ENCODE measurements at places on chromosomes 3 and 15.

DNA sequence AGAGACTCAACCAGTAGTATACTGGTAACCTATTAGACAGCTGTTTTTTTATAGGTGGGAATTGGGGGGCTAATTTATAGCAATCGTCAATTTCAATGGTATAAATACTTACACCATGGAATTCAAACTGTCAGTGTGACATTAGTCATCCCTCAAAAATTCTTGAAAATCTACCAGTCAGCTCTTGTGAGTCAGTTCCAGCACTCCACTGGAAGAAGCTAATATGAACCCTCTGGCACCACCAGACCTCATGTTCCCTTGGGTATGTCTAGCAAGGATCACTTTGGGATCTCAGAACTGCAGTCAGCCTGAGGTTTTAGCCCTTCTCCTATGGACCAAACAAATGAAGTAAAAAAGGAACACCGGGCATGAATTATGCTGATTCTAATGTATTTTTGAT is 11.8 kb upstream of the UACA start:
- DNase-seq: no peak

- DNase-seq: no peak
Observed at GRCh38 chr3:43031889-43032545, 52.9 kb downstream of the GASK1A start.

DNA sequence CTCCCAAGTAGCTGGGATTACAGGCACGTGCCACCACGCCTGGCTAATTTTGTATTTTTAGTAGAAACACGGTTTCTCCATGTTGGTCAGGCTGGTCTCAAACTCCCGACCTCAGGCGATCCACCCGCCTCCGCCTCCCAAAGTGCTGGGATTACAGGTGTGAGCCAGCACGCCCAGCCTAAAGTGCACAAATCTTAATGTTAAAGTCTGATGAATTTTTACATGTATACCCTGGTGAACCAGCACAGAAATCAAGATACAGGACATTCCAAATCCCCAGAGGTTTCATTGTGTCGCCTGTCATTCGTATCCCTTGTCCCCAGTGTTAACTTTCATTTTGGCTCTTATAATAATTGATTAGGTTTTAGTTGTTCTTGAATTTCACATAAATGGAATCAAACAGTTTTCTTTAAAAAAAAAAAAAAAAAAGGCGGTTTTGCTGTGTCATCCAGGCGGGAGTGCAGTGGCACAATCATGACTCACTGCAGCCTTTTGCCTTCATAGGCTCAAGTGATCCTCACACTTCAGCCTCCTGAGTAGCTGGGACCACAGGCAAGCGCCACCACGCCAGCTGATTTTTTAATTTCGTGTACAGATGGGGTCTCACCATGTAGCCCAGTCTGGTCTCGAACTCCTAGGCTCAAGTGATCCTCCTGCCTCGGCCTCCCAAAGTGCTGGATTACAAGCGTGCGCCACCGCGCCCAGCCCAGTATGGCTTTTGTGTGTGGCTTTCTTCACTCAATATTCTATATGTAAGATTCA is 1.5 kb upstream of the TM4SF19 start:
- DNase-seq: no peak

DNA sequence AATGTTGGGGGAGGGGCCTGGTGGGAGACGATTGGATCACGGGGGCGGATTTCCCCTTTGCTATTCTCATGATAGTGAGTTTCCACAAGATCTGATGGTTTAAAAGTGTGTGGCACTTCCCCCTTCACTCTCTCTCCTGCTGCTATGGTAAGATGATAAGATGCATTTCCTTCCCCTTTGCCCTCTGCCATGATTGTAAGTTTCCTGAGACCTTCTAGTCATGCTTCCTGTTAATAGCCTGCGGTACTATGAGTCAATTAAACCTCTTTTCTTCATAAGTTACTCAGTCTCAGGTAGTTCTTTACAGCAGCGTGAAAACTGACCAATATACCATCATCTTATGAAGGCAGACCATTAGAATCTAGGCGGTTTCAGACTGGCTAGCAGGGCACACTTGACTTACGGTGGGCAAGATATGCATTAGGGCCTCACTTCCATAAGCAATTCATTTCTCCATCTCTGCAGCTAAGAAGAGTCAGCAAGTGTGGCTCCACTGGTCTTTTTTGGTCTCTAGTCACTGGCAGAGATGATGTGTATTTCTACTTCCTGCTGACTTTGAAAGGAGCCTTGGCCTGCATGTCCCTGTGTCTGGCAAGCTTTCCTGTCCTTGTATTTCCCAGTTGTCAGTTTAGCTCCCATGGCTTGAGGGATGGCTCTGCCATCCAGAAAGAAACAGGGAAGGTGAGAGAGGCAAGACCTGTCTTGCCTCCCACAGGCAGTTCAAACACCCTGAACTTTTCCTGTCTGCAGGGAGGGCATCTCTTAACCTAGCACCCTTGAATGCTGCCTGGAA is 109.0 kb upstream of the ADAMTS9 start:
- DNase-seq: no peak

GRCh38 chr3:98209244-98209643 is 42.7 kb downstream of the OR5H15 start:
- DNase-seq: no peak

GRCh38 chr15:92527197-92527596 is 128.4 kb downstream of the FAM174B start:
- no peak for DNase-seq

GRCh38 chr3:52090131-52090932 is 34.0 kb upstream of the DUSP7 start:
- no peak for DNase-seq

- no peak for DNase-seq
Observed at GRCh38 chr3:160531311-160531710, 34.1 kb downstream of the KPNA4 start.

DNA sequence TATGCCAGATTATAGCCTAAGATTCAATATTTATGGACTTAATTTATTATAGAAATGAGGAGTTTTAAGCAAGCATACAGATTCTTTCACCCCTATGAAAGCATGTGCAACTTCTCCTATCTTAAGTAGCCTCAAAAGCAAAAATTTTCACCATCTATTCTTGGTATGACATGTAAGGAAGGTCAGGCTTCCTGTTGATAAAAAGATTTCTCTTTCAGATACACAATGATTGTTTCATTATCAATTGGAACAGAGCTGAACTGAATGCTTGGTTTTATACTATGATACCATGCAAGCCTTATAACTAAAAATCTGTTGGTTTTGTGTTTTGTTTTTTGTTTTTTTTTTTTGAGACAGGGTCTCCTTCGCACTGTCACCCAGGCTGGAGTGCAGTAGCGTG is 3.9 kb downstream of the GRK7 start:
- no peak for DNase-seq

GRCh38 chr15:60798821-60799220 is 319.9 kb upstream of the ICE2 start:
- DNase-seq: no peak

- DNase-seq: no peak
Observed at GRCh38 chr15:57540736-57541135, 51.0 kb upstream of the MYZAP start.

DNA sequence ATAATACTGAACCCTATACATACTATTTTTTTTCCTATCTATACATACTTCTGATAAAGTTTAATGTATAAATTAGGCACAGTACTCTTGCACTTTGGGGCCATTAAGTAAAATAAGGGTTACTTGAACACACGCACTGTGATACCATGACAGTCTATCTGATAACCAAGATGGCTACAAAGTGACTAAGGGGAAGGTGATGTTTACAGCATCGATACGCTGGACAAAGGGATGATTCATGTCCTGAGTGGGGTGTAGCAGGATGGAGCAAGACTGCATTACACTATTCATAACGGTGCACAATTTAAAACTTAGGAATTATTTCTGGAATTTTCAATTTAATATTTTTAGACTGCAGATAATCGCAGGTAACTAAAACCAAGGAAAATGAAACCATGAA is 30.0 kb upstream of the SLC2A2 start:
- DNase-seq: no peak
